ENCODE measurements at places on chromosomes 4 and X.
A peak's percentile ranks its signal among the peaks of the same experiment; 100 is the strongest.

GRCh38 chr4:109631532-109632108 is 71.6 kb downstream of the MCUB start:
- no peak for DNase-seq

DNA sequence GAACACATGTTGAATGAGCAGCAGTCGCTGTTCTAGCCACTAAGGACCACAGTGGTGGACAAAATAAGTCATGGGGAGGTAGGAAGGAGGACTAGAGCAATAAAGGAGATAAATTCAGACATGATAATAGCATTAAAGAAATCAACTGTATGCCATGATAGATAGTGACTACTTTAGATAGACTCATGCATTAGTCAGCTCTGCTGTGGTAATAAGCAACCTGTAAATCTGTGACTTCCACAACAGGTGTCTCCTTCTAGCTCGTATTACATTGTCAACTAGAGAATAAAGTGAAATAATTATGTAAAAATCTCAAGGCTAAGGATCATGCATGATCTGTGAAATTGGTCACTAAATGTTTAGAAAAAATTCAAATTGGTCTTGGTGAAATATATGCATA is 77.9 kb downstream of the WWC2 start:
- no peak for DNase-seq

DNA sequence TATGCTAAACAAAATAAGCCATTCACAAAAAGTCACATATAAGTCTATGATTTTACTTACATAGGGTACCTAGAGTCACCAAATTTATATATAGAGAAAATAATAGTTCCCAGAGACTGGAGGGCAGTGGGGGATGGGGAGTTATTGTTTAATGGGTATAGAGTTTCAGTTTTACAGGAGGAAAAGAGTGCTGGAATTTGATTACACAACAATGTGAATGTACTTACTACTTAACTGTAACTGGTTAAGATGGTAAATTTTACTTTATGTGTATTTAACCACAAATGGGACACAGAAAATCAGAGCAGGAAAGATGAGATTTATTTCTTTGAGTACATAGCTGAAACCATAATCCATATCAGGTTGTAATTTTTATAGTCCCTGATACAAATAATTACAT is 144.4 kb downstream of the TMA16 start:
- DNase-seq, result no peak

GRCh38 chrX:27918799-27919198 is 62.5 kb downstream of the DCAF8L1 start:
- no peak for DNase-seq

GRCh38 chr4:60042941-60043340 is 1157.2 kb upstream of the ADGRL3 start:
- DNase-seq, result no peak

DNA sequence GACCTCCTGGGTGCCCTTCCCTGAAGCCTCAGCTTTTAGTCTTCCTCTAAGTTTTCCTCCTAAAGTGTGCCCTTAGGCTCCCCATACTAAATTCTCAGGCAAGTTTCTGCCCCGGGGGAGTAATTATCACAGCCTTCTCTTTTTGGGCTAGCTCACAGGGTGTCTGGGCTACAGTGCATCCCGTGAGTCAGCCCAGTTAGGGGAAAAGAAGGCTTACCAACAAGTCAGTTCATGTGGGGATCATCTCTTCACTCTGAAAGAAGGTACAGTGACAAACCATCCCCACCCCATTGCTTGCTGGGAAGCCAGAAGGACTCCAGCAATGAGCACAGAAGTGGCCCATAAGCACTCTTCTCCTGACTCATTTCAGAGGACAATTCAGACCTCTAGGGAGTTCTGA is 134.7 kb upstream of the FAM9C start:
- DNase-seq, result no peak

- no peak for DNase-seq
These were observed 17.1 kb upstream of the DDX60 start for GRCh38 chr4:168335621-168336020.

GRCh38 chr4:119679251-119679650 is 50.6 kb upstream of the PDE5A start:
- no peak for DNase-seq

DNA sequence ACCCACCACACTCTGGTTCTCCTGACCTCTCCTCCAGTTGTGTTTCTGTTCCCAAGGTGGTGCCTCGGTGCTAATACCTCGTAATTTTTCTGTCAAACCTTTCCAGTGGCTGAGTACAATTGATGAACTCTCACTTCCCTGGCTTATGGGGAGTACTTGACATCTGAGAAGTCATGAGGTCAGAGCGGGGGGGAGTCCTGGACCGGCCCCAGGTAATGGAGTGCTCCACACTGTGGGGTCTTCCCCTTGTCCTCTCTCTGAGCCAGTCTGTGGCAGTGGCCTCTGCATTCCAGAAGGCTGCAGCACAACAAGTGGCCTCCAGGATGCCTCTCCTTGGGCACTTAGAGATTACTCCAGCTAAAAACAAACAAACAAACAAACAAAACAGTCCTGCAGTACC is 122.5 kb upstream of the TRIM2 start:
- DNase-seq, result no peak

DNA sequence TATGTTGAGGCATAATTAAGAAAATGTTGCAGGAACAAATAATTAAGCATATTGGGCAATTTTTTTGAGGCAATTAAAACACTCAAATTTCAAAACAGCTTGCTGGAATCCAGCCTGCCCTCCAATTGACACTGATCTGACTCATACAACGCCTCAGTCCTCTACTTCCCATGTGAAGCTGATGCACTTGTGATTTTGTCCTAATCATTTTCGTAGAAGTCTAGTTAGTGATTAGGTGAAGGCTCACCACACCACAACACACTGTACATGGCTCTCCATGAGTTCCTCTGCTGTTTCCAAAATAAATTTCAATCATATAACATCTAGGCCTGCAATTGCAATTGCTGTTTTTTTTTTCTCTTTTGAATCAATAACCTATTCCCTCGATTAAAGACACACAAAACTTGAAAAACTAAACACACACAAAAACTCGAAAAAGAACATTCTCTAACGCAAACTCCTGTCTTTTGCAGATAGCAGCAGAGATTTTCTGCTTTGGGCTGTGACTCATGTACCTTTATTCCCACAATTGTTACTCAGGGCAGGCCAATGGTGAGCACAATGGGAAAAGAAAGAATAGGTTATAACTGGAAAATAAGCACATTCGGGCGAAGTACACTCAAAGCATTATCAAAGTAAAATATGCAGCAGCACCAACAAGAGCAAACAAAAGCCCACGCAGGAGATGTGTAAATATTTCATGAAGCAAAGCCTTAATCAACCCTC is 1.7 kb downstream of the GPRIN3 start:
- peak; percentile 90 for DNase-seq

DNA sequence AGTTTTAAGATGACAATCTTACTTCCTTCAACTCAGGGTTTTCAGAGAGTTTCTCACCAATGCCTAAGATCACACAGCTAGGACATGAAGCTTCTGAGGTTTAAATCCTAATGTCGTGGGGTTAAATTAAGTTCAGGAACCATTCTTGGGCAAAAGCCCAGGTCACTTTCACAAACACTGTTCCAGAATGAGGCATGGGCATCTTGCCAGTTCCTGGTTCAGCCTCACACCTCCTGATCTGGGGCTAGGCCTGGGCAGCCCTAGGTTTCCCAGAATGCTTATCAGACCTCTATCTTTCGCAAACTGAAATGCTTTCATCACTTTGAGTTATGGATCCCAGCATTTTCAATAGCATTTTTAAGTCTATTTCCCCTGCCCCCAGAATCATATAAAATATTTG is 224.8 kb upstream of the EDA2R start:
- no peak for DNase-seq

- DNase-seq, result no peak
These were observed 243.4 kb upstream of the GRID2 start for GRCh38 chr4:92060333-92060732.

DNA sequence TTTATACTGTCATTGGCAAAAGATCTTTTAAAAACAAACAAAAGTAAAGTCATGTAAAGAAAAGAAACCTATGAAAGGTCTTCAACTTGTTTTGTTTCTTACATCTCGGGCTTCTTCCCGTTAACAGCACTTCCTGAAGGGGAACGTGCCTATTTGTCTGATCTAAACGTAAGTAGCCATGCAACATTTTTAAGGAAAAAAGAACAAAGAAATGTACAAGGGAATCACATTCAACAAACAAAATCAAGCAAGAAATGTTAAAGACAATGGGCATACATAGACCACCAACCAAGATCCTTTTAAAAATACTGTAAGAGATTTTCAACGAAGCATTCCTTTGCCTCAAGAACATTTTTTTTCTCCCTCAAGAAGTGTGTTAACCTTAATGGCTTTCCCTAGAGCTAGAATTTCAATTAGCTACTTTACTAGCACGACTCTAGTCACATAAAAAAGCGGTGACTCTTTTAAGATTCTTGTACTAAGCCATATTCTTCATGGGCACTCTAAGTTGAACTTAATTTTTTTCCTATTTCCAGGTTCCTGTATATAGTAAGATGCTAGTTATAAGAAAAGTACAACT is 112.0 kb upstream of the TTC29 start:
- DNase-seq, result no peak

GRCh38 chrX:111167334-111167733 is 71.3 kb downstream of the PAK3 start:
- no peak for DNase-seq

DNA sequence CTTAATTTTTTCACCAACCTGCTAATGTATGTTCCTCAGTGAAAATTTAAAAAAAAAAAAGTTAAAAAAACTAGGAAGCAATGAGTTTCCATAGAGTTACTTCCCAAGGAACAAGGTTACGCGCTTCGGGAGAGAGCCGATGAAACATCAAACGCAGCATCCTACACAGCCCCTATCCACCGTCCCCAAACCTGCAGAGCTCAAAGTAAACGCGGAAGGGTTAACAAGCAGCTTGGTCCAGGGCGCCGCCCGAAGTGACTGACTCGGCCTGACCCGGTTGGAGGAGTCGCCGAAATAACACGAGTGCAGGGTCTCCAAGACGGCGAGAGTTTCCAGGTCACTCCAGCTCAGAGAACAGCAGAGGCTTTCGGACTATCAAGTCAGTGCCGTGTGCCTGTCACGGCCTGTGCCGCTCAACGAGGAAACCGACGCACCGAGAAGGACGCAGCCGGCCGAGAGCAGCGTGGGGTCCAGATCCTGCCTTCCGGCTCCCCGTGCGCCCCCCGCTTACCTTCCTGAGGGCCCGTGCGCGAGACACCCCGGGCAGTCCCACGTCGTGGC is 512 bp downstream of the NOP14 start:
- DNase-seq, result peak; percentile 47

DNA sequence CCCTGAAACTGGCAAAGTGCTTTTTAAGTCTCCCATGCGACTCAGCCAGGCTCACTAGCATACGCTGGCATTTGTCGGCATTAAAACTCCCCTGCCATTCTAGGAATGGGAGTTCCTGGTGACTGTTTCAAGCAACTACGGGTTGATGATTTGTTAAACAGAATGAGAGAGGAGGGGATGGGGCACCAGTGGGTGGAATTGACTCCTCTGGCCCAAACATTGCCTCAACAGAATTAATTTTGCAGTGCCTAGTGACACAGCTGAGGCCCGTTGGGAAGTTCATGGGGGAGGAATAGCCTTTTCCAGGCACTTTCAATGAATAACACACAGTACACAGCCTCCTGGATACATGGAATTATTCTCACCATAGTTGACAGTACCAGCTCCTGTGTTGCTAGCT is 30.1 kb downstream of the NEUROG2 start:
- DNase-seq, result no peak

DNA sequence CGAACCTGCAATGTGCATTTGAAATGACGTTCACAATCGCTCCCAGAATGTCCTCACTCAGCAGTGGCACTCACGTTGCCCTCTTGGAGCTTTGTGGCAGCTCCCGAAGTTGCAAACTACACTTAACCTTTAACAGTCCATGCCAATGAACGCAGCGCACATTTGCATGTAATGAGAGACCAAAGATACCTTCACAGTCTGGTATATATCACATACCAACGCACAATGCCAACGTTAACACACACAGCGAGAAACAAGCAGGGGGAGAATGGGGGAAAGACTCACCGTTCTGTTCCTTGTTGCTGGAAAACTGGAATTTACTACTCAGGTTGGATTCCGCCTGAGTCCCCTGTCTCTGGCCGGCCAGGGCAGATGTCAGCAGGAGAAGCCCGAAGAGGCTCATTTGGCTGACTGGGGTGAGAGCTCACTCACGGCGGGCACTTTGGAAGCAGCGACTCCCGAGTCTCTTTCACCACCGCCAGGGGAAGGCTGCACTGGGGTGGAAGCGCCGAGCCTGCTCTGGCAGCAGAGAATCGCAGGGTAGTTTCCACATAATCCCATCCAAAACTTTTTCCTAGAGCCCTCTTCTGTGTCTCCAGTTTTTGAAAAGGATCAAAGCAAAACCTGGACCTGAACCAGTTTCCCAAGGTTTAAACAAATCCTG is 966 bp downstream of the PDGFC start:
- peak; percentile 62 for DNase-seq

DNA sequence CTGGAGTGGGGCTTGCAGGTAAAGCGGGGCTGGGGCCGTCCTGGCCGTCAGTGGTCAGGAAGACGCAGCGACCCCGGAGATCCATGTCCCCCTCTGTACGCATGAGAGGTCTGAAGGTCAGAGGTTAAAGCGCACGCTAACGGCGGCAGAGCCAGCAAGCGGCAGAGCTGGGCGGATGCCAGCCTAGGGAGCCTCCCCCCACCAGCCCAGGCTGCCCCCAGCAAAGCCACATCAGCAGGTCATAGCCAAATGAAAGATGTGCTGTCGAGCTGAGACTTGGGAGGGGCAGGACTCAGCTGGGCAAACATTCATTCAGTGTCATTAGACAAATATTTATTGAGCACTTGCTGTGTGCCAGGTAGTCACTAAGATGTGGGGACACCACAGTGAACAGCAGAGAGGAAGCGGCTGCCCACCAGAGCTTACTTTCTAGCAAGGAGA is 593 bp upstream of the JAKMIP1 start:
- no peak for DNase-seq

- no peak for DNase-seq
These were observed 33.0 kb downstream of the CCNG2 start for GRCh38 chr4:77190053-77190452.

- DNase-seq, result no peak
These were observed 52.1 kb downstream of the PTCHD1 start for GRCh38 chrX:23386726-23387125.

- no peak for DNase-seq
These were observed 49.2 kb upstream of the SCRG1 start for GRCh38 chr4:173448103-173448502.

DNA sequence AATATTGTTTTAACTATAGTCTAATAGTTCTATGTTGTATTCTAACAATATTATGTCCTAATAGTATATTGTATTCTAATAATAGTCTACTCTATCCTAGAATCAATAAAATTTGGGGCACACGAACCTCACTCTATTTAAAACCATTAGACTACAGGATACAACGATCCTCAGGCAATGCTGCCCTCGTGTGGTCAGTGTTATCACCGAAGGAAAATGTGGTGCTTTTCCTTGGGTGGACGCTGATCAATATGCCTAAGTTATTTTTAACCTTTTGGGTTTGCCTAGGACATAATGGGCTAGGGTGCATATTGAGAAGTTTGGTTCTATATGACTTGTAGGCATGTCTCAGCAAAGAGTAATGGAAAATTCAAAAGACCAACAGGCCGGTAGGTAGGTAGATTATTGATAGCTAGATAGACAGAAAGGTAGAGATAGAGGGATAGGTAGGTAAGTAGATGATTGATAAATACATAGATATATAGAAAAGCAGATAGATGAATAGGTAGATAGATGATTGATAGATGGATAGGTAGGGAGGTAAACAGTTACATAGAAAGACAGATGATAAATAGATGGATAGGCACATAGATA is 75.1 kb downstream of the PRKX start:
- DNase-seq, result peak; percentile 34

Measured in inflammatory macrophage (primary cell).